ENCODE measurements at places on chromosomes 6 and 20. TPM values are rescaled to one million over a fixed set of nuclear protein-coding genes. Genes with fewer than 3 reads are reported as not detected.
A peak's percentile ranks its signal among the peaks of the same experiment; 100 is the strongest.

DNA sequence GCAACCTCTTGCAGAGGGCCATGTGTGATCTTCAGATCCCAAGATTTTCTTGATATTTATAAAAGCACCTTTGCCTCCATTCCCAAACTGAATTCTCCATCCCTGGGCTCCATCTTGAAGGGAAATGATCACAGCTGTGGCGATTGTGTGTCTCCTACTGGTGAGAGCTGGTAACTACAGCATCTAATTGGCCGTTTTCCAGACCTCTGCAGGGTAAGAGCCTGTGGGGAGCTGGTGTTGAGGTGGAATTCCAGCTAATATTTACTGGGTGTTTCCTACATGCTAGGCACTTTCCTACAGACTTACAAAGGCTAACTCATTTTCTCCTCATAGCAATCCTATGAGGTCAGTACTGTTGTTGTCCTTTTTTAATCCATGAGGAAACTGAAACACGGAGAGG, 59.2 kb upstream of the FNDC1 start:
- DNase-seq = peak; percentile 31

- DNase-seq = peak; percentile 11
Observed at GRCh38 chr6:118350881-118351430, 197.1 kb upstream of the PLN start.

GRCh38 chr6:127641905-127642304, 64.9 kb downstream of the C6orf58 start:
- DNase-seq = no peak

DNA sequence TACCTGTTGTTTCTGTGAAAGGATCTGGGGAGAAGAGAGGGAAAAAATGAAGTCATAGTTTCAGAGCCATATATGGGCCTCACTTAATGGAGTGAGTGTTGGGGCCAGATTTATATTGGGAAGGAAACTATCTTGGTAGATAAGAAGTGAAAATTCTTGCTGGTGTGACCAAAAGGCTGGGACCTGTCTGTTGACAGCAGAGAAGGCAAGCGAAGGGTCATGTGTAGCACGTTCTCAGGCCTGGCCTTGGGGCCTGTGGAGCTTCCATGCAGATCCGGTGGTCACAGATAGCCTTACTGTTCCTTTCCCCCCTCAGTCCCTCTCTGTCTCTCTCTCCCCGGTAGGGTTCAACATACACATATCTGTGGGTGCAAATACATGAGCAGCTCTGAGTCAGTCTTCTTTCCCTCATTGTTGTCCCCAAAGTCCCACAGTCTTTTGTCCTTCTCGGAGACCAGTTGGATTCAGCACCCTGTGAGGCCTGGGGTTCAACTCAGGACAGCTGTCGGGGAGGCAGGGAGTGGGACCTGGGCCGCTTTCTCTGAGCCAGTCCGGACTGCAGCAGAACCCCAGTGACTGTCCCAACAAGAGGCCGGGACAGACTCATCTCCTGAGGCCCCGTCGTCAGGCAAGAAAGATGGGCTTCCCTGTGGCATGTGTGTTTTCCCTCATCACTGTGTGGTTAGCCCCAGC, 34.6 kb downstream of the PPP1R14C start:
- DNase-seq = no peak

DNA sequence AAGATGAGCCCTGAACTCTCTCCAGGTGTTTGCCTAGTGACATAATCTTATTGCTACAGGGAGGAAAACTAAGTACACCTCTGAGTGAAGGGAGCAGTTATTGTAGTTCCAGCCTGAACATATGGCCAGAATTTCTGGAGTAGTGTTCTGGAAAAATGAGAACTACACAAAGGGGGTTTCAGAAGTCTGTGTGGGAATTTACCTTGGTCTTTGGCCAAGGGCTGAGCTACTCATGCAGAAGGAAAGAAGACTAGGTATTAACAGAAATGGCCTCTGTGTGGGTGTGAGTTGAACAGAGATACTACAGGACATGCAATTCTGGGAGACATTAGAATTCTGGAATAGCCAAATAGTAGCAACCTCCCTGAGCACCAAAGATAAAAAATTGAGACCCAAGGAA, 1009.7 kb upstream of the GJE1 start:
- no peak for DNase-seq

- DNase-seq = no peak
Observed at GRCh38 chr6:36545767-36546307, 1.4 kb downstream of the STK38 start.

DNA sequence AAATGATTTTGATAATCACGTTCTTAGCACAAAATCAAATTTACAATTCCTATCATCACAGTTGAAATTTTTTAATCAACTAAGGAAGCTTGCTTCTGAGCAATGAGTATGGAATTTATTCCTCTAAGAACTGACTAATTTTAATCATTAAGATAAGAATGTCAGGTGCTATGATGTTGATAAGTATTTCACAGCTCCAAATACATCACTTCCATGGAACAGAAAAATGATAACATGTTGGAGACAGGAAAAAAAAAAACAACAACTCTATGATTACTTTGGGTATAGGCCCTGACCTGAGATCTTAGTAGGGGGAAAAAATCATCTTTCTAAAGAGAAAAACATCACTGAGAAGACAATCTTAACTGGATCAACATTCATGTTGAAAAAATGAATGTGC, 89.4 kb upstream of the BMP2 start:
- no peak for DNase-seq

DNA sequence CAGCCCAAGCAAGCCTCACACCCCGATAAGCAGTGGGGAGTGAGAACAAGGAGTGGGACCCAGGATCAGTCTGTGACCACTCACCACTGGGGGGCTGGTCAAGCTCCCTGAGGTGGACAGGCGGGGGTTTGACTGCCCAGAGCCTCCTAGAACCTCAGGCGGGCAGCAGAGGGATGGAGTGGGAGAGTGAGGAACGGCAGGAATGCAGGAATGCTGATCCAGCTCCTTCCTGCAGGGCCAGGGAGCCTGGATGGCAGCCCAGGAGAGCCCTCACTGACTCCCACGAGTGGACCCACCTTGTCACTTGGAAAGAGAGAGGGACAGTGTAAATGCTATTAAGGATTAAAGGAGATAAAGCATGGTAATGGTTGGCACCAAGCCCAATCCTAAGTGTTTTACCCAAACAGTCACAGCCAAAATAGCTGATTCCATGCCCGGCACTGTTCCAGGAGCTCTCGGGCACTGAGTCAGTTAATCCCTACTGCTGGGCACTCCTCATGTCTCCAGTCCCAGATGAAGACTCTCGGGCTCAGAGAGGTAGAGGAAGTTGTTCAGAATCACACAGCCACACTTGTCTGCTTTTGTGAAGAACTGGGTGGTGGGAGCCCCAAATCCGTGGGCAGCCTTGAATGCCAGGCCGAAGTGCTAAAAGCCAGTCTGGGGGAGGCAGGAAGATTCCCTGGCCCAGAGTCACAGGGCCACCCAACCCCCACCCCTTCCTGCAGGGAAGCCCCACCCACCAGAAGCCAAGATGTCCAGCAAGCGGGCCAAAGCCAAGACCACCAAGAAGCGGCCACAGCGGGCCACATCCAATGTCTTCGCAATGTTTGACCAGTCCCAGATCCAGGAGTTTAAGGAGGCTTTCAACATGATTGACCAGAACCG, 3.1 kb downstream of the MYL9 start:
- DNase-seq = no peak

DNA sequence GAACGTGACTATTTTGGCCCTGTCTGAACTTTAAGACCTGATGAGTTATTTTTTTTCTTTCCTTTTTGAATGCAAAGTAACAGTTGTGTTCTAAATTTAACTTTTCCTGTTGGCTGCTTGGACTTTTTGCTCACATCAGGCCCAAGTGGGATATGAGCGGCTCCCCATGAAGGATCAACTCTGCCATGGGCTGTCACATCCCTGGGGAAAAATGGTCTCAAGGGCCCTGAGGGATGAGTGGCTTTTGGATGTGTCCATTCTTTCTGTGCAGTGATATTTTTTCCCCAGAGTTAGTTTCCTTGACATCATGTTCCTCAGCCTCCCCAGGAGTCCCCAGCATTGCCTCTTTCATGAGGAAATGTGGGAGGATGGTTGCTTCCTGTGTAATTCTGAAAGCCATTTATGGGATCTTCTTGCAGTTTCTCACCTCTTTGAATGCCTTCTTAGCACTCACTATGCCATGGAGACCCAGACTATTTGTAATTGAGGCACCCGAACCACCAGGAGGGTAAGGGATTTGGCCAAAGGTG, 92.5 kb downstream of the SLC24A3 start:
- DNase-seq = no peak

GRCh38 chr6:168190014-168190405, 111.0 kb upstream of the FRMD1 start:
- DNase-seq = peak; percentile 17

DNA sequence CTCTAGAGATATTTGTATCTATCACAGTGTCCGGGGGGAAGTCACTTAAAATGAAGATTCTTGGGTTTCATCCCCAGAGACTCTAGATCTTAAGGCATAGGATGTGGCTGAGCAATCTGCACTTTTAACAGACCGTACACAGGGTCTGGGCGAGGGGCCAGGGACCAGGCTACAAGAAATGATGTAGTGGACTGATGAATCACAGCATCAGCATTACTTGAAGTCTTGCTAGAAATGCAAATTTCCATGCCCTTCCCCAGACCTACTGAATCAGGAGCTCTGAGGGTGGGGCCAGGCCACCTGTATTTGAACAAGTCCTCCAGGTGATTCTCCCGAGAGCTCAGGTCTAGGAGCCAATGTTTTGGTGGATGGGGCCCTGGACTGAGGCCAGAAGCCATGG, 168.4 kb downstream of the DOK5 start:
- DNase-seq = no peak

- no peak for DNase-seq
Observed at GRCh38 chr6:149231778-149232177, 85.7 kb upstream of the TAB2 start.

PAK5 gene
- 0.92 TPM for total RNA-seq

IRF4 gene
- not detected for total RNA-seq

IL17A gene
- not detected for total RNA-seq

SLC17A4 gene
- not detected for total RNA-seq

PLCB4 gene
- total RNA-seq = 24.9 TPM

EBF4 gene
- total RNA-seq = 69.2 TPM

KCNQ5 gene
- 2.8 TPM for total RNA-seq

SLC16A10 gene
- 14.6 TPM for total RNA-seq

Data from stomach (tissue), 19 donors.